ENCODE measurements at places on chromosomes 1 and 21.

DNA sequence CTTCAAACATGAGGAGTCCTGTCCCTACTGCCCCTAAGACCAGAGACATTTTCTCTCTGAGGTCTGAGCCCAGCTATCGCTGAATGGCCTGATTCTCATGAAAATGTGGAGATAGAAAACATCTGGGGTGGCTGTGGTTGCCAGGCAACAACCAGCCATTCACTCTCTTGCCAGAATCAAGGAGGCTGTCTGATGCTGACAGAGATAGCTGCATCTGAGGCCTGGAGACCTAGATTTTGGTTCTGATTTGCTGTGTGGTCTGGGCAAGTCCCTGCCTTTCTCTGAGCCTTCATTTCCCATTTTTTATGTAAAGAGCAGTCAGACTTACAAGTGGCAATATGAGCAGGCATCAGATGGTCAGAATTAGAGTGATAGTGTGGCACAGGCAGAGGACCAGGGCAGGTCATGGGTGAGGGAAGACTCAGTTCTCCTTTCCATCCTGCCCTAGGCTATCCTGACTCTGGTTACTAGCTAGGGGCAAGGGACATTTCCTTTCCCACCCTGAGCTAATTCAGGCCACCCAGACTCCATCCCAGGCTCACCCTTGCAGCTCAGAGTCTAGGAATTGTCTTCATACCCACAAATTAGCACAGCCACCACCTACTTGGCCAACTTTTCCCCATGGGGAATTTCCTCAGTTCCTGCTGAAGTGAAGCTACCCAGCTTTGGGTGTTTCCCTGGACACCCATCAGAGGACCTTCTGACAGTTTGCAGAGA lies 20.0 kb upstream of the RNF19B start:
- no peak for DNase-seq

- DNase-seq, result no peak
Observed at GRCh38 chr1:26839339-26839722, 12.8 kb downstream of the ZDHHC18 start.

DNA sequence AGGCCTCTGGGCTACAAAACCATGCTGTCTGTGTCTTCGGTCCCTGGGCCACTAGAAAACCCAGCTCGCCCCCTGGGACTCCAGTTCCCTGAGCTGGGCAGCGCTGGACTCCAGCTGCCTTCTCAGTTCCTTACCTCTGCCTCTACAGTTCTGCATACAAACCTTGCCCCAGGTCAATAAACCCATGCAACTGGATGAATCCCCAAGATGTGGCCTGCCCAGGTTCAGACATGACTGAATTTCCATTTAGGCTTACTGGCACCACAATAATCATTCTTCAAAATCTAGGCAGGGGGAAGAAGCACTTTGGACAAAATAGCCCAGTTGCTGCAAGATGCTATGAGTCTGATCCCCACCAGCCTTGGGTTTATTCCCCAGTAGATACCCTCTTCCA lies 159.5 kb downstream of the RRAGC start:
- DNase-seq, result no peak

DNA sequence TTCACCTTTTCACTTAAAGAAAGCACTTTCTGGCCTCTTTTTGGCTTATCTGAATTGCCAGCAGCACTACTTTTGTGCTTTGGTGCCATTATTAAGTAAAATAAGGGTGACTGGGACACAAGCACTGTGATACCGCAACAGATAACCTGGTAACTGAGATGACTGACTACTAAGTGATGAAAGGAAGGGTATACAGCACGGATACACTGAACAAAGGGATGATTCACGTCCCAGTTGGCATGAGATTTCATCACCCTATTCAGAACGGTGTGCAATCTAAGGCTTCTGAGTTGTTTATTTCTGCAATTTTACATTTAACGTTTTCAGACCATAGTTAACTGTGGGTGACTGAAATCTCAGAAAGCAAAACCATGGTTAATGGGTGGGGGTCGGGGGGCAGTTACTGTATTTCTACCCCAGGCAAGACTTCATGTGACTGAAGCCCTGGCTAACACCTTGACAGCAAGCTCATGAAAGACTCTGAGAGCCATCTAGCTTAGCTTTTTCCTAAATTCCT lies 102.8 kb downstream of the CLIC6 start:
- DNase-seq, result no peak

GRCh38 chr1:12658531-12659453 lies 14.9 kb downstream of the AADACL4 start:
- peak; percentile 38 for DNase-seq

GRCh38 chr1:208803011-208803811 lies 559.0 kb upstream of the PLXNA2 start:
- no peak for DNase-seq

- DNase-seq, result no peak
Observed at GRCh38 chr1:117093091-117093534, 28.4 kb downstream of the TRIM45 start.

DNA sequence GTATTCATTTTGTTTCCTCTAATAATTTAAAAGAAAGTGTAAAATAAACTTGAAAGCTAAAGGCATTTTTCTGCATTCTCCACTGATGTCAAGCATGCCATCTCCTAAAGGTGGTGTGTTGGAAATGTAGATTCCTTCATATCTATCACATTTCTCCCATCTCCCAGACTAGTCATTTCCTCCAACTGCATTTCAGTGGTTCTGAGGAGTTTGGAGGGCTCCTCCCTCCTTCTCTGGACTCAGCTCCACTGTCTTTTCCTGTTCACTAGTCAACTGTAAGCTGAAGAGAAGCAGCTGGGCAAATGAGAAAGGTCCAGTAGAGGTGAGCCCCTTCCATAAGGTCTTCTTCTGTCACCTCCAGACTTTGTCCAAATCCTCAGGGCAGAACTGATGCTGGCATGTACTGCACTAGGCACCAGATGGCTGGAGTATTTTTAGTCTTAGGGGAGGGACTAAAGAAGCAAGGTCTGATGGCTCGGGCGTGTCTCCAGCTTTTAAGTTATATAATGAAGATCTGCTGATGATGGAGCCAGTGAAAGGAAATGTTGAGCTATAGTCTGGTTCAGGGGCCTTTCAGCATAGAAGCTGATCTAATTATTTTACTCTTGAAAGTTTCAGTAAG lies 186.1 kb downstream of the NTNG1 start:
- DNase-seq, result no peak

- DNase-seq, result no peak
Observed at GRCh38 chr1:166971252-166971651, 4.1 kb downstream of the ILDR2 start.

- peak; percentile 83 for DNase-seq
Observed at GRCh38 chr1:107949467-107950253, 15.3 kb downstream of the VAV3 start.

DNA sequence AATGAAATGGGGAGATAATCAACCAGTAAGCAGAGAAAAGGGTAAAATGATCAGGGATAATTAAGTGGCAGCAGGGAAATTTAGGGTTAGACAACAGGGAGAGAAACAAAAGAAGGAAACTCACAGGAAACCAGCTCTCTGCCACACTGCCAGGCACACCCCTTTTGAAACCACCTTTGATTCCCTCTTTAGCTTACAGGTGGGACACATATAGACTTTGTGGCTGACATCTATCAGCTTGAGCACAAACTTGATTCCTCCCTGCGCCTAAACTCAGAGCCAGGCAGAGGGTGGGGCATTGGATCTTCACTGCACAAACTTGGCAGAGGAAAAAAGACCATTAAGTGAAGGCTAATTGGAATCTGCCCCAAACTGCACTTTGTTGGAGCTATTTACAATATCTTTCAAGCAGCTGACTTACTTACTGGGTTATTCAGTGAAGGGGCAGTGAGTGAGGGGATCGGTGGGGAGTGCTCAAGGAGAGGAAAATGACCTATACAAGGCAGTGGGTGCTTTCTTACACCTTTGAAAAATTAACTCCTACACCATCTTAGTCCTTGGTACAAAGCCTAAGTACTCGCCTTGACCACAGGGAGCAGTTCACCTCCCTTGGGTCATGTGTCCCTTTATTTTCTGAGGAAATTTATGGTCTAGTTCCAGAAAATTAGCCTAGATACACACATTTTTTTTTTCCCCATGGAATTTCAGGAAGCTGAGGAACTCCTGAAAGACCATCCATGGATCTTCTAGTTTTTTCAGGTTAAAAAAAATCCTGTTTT lies 60.2 kb downstream of the PBX1 start:
- no peak for DNase-seq

GRCh38 chr1:191913260-191913977 lies 244.8 kb upstream of the RGS18 start:
- DNase-seq, result no peak

DNA sequence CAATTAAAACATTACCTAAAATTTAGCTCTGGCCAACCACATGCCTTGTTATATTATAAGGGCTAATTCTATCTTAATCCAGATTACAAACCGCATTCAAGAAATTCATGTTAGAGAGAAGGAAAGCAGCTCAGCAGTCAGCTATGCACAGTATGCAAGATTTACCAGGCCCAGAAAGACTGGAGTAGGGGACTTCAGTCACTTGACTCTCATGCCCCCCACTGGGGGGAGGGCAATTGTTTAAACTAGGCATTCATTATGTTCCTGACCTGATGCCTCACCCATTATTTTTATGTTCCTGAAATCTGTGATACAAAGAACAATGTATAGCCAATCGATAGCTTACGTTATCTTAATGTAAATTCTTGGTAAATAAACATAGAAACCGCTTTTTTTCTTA lies 96.9 kb downstream of the ZNF644 start:
- DNase-seq, result no peak

DNA sequence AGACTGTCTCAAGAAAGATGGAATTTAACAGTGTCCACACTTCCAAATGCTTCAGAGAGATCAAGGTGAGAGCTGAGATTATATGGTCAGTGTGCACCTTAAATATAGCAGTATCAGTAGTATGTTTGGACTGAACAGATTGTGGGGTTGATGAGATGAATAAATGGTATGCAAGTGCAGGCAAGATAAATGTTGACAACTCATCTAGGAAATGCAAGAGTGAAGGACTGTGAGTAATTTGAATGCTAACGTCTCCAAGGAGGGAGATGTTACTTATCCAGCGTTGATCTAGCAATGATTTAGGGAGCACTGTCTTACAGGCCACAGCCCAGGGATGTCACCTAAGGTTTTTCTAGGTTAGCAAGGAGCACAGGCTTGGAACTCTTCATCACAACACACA lies 170.7 kb upstream of the GALNT2 start:
- DNase-seq, result no peak

DNA sequence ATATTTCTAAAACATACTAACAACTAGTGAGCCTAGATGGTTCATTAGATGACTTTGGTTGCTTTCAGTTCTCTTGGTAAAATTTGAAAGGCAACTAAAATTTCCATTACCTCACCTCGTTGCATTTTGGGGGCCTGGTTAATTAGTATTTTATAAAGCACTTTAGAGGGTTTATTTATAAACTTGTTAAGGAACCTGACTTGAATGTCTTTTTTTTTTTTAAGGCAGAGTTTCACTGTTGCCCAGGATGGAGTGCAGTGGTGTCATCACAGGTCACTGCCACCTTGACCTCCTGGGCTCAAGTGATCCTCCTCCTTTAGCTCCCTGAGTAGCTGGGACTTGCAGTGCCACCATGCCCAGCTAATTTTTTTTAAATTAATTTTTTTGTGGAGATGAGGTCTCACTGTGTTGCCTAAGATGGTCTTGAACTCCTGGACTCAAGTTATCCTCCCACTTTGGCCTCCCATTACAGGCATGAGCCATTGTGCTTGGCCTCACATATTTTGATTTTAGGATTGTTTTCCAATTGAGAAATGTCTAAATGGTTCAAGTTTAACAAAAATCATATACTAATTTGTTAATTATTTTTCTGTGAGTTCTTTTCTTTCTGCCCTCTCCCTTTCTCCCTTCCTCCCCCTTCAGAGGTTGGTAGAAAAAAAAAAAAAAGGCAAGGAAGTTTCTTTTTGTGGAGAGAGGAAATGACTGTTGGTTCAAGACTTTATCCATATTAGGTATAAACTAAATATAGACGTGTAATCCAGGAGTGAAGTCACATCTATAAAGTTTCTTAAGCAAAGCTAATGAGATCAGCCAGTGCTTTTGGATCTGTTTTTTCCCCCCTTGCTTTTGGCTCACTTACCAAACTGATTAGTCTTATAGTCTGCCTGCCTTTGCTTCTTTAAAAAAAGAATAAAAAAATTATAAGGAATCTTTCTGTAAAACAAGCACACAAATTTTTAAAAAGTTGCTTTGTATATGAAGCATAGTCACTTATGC lies 24.7 kb downstream of the CLIC4 start:
- DNase-seq, result no peak

DNA sequence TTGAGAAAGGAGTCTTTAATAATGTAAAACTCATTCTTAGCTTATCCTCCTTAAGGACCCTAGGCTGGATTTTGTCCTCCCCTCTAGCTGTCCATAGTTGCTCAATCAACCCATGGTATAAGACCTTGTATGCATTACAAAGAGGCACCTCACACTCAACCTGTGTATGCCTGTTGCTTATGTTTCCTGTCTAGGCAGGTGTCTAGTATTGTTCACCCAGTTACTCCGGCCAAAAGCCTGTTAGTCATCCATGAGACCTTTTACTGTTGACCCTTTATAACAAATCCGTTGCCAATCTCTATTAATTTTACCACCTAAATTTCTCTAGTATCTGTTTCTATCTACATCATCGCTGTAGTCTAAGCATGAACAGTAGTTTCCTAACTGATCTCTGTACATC lies 3.7 kb downstream of the LYPLAL1 start:
- DNase-seq, result no peak

GRCh38 chr1:226642421-226642820 lies 93.9 kb downstream of the STUM start:
- DNase-seq, result no peak

GRCh38 chr1:232979558-232979957 lies 29.1 kb downstream of the NTPCR start:
- no peak for DNase-seq

DNA sequence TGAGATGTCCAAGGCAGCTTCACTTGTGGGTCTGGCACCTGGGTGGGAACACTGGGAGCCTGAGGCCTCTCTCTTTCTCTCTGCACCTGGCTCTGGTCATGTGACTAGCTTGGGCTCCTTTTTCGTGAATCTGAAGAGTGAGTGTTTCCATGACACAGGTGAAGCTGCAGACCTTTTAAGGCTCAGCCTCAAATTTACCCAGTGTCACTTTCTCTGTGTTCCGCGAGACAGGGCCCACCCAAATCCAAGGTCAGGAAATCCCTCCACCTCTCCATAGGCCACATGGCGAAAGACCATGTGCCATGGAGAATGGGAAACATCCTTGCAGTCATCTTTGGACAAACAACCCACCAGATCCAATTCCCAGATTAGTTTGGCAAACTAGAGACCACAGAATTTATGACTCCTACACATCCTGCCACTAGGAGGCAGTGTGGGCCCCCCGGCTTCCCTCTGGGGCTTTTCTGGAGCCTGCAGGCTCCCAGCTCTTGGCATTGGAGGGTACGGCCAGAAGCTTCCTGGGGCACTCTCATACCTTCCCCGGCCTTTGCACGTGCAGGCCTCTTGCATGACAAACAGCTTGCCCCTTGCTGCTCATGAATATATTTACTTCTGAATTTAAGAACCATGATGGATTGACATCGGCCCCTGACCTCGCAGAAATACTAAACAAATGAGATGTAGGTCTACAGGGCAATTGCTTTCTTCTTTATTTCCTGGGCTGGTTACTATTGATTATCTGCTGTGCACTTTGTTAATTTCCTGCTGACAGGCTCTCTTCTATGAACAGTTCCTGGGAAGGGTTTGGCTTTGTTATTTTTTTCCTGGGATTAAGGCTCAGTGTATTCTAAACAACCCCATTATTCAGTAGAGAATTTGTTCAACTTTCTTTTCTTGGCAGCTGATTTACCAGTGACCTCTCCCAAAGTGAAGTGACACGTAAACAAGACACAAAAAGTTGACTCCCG lies 180.7 kb downstream of the KAZN start:
- no peak for DNase-seq
